ENCODE measurements at places on chromosomes 2 and 18. TPM values are rescaled to one million over a fixed set of nuclear protein-coding genes. Genes with fewer than 3 reads are reported as not detected.

DCAF17 gene
- 17.6 TPM for total RNA-seq

DNA sequence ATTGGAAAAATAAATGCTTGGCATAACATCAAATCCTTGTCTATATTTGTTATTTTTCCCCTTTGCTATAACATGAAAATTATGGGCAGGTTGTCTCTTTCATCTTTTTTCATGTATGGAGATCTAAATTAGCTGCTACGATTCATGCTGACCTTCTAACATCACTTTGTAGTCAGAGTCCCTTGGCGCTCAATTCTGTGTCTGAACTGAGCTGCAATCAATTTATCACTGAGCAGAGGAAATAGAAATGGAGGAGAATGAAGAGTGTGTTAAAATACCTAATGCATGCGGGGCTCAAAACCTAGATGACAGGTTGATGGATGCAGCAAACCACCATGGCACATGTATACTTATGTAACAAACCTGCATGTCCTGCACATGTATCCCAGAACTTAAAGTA, 168.9 kb downstream of the CDH7 start:
- no peak for DNase-seq

- DNase-seq: no peak
Measured at GRCh38 chr2:235088496-235088921, 136.7 kb downstream of the SH3BP4 start.

DNA sequence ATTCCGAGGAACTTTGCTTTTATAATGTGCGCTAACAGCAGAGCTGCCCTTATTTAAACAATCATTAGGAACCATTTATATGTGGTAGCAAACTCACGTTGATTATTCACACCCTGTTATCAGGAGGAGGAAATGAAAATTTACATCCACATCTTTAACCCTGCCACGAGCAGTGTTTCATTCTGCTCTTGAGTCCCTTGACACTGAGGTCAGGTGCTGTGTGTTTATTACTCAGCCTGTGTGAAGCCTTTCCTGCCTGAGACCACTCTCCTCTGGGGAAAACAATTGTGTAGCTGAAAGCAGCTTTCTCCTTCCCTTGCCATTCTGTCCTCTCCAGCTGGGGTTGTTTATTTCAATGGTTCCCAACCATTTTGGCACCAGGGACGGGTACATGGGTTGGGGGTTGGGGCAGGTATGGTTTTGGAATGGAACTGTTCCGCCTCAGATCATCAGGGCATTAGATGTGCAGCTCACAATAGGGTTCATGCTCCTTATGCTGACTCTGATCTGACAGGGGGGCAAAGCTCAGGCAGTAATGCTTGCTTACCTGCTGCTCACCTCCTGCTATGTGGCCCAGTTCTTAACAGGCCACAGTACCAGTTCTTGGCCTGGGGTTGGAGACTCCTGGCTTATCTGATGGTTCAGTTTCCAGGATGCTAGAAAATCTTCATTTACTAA, 651.1 kb downstream of the TDRD15 start:
- DNase-seq: no peak

LINC00305 gene
- not detected for total RNA-seq

DNA sequence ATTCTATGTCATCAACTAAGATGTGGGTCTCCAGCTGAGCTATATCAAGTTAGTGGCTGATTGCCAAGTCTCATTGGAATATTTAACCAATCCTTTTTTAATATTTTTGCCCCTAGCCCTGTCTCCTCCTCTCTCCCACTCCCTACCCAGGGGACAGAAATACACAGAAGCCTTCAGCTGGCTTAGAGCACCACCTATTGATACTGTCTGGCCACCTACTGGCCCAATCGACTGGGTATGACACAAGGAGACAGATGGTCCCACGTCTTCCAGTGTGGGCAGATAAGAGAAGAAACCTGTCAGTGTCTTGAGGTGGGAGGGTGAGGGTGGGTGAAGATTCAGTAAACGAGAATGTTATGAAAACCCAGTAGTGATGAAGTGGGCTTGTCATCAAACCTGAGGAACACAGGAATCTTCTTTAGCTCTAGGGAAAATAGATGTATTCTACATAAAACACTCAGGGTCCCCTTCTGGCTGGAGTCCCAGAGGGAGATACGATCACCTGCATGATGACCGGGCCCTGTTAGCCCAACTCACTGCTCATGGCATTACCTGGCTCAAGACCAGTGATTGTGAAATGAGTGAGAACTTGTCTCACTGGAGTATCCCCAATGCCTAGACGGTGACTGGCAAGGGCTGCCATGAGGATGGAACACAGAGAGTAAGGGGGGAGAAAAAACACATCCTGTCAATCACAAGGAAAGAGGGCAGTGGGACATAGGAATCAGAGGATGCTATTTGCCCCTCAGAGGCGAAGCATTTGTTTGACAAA, 26.7 kb downstream of the POLR1A start:
- DNase-seq: no peak

GRCh38 chr2:108898315-108899082, 90.5 kb downstream of the EDAR start:
- no peak for DNase-seq

GRCh38 chr18:78309307-78309706, 670.3 kb upstream of the SALL3 start:
- DNase-seq: no peak
